Glomerular endothelial cell (primary cell): ENCODE measurements at places on chromosomes 13 and 19.

GRCh38 chr13:36998624-36999041 is 507 bp downstream of the ALG5 start:
- no peak for DNase-seq

- no peak for DNase-seq
Measured at GRCh38 chr13:49046002-49046401, 70.3 kb downstream of the FNDC3A start.

- DNase-seq, result no peak
Measured at GRCh38 chr13:44810061-44810840, 179.0 kb downstream of the NUFIP1 start.

GRCh38 chr13:45481688-45482087 is 16.9 kb downstream of the COG3 start:
- no peak for DNase-seq

GRCh38 chr13:73607489-73608156 is 526.6 kb downstream of the KLF12 start:
- no peak for DNase-seq

DNA sequence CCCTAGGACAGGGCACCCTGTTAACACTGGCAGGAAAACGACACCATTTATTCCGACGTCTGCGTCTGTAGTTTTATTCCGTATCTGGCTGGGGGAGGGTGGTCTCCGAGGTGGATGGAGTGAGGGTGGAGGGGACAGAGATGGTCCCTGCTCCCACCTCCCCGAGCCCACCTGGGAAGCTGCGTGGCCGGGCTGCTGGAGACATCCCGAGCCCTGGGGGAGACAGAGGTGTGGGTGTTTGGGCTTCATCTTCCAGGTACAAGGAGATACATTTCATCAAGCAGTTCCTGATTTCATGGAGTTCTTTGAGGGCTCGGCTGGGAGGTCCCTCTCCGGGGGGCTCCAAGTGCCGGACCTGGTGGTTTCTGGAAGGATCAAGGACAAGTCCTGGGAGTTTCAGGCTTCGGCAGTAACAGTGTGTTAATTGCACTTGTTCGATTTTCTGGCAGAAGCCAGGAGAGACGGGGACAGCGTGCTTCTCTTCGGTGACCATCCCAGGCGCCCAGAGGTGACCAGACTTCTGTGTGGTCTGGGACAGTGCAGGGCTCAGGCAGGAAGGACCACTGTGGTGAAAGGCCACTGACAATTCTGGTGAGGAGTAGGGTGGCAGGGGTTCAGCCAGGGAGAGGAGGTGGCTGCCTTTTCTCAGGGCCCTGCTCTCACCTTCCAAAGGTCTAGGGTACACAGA is 20.1 kb upstream of the MKNK2 start:
- DNase-seq, result no peak

- DNase-seq, result no peak
Measured at GRCh38 chr19:33621065-33621785, 528 bp upstream of the CHST8 start.

DNA sequence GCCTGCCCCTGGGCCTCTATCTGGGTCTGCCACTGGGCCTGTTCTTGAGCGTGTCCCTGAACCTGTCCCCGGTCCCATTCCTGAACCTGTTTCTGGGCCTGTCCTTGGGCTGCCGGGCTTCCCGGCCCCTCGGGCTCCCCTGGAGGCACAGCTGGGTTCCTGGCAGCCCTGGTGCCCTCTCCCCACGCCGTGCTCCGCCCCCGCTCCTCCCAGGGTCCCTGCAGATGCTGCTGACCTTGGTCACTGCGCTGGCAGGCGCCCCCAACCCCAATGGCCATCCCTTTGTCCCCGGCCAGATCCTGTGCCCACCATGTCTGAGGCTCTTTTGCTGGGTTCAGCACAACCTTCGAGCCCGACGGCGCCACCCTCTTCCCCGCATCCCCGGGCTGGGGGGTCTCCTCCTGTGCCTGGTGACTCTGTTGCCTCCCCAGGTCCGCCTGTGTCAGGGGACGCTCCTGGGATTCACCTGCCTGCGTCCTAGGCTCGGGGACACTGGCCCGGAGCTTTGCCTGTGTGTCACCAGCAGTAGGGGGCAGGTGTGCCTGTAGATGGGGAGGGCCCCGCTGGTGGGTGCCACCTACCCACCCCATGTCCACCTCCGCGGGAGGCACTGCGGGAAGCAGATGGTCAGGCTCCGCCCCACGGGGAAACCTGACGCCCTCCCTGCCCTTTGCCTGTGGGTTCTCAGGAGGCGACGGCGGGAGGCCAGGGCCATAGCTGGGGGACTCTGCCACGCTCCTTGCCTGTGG is 41.0 kb upstream of the GRTP1 start:
- no peak for DNase-seq

GRCh38 chr19:50820086-50820485 is 3.5 kb downstream of the KLK1 start:
- no peak for DNase-seq

- no peak for DNase-seq
Measured at GRCh38 chr19:45879971-45880370, 6.0 kb downstream of the IRF2BP1 start.

- DNase-seq, result no peak
Measured at GRCh38 chr19:58559275-58560006, 1.0 kb upstream of the UBE2M start.

DNA sequence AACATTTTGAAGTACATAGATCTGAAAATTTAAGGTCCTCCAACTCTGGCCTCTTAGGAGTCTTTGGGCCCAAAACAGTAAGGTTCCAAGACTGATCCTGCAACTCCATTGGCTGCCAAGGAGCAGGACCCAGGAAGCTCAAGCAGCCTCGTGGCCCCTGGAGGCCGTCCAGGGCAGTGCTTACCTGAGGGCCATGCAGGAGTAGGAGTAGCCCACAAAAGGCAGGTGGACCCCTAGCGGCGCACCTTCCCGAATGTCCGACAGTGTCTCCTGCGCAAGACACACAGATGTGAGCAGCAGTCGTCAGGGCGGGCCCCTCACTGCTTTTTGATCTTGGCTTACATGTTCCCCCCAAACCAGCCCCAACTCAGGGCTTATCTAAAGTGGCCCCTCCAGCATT is 5.7 kb upstream of the SIX5 start:
- DNase-seq, result no peak

- peak; percentile 63 for DNase-seq
Measured at GRCh38 chr19:17473041-17473440, 2.7 kb downstream of the SLC27A1 start.

GRCh38 chr19:54415901-54416673 is 823 bp downstream of the TTYH1 start:
- DNase-seq, result no peak

DNA sequence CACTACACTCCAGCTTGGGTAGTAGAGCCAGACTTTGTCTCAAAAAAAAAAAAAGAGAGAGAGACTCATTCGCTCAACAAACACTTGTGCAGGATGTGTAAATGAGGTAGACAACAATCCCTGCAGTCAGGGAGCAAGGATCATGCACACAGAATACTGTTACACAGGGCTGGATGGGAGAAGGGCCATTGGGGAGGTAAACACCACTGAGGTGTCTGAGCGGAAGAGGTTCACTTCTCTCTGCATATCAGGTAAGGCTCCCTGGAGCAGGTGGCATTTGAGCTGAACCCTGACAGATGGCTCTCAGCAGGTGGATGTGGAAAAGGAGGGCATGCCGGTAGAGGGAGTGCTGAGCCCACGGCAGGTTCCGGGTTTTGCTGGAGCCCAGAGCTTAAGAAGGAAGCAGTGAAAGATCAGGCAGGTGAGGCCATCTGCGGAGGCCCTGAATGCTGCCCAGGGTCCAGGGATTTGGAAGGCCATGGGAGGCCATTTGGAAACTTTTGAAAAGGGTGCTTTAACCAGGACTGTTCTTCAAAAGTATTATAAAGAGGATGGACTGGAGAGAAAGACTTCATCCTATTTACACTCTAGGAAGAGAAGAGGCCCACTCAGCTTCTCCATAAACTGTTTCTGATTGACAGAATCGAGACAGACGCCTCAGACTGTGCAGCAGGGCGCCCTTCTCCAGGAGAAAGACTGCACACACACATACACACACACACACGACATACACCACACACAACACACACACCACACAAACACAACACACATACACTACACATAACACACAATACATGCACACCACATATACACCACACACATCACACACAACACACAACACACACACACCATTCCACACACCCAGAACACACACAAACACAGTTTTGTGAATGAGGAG is 199.4 kb downstream of the USP12 start:
- DNase-seq, result no peak

DNA sequence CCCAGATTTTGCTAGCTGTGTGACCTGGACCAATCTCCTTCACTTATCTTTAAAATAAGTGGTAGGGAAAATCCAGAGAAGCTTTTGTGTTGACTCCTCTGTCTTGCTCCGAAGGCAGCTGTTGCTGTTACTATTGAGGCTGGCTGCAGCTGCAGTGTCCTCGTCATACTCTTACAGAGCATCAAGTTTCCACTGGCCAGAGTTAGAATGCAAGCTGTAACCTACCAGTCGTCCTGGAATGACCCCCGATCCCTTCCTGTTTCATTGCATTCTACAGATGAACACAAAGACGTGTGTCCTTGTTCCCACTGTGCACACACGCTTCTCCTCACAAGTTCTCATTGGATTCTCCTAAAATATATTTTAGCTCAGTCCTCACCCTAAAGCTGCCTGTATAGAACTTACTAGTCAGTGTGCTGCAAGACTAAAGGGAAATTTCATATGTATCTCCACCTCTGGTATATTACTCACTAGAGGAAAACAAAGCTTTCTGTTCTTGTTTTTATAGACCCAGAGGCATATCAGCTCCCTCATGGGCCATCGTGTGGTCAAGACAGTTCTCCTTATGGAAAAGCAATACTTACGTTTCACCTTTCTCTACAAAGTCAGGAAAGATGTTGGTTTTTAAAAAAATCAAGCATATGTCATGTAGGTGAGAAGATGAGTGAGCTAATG is 589.8 kb downstream of the LMO7 start:
- no peak for DNase-seq

DNA sequence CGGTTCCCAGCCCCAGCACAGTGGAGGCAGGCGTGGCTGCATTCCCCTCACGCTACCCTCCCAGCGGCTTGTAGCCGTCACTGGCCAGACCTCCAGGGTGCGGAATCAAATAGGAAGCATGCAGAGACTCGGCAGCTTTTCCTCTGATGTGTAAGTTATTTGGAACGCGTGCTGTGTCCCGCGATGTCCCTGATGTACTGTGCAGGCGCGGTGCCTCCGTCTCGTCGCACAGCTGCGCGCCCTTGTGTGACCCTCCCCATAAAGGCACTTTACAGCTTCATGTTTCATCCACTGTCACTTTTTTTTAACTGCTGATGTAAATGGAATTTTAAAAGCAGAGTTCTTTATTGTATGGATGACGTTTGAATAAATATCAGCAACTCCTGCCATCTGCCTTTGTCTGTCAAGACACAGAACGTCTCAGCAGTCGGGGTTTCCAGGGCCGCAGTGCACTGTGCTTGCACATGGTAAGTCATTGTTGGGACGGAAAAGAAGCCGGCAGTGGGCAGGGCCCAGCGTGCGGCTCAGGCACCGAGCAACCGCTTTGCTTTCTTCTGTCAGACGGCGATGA is 7.3 kb upstream of the F7 start:
- no peak for DNase-seq

- no peak for DNase-seq
Measured at GRCh38 chr19:41646589-41647204, 19.8 kb upstream of the CEACAM4 start.

- DNase-seq, result no peak
Measured at GRCh38 chr13:27309967-27310598, 39.5 kb downstream of the RASL11A start.

DNA sequence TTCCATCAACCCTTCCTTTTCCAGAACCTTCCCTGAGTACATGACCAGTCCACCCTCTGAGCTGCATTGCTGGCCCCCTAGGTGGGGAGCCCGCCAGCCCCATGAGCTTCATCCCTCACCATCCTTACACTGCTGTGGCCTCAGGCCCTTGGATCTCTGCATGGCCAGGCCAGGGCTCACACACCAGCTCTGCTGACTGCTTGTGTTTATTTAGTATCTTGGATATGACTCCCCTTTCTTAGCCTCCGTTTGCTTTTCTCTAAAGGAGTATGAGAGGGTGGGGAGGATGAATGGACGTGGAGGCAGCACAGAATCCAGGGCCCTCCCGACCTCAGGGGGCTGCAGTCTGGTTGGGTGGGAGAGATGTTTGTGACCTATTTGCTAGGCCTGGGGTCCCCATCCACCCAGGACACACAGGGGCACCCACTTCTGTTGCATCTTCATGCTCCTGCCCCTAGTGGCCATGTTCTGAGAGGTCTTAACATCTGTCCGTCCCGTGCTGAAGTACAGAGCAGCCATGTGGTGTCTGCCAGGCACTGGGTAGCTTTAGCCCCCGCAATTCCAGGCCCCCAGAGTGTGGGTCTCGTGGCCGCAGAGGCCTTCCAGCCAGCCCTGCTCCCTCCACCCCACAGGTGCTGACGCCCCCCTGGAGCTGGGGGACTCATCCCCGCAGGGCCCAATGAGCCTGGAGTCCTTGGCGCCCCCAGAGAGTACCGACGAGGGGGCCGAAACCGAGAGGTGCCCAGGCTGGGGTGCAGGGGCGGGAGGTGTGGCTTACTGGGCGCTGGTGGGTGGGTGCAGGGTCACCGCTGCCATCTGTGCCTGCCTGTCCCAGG is 13.0 kb downstream of the ARHGEF1 start:
- no peak for DNase-seq

DNA sequence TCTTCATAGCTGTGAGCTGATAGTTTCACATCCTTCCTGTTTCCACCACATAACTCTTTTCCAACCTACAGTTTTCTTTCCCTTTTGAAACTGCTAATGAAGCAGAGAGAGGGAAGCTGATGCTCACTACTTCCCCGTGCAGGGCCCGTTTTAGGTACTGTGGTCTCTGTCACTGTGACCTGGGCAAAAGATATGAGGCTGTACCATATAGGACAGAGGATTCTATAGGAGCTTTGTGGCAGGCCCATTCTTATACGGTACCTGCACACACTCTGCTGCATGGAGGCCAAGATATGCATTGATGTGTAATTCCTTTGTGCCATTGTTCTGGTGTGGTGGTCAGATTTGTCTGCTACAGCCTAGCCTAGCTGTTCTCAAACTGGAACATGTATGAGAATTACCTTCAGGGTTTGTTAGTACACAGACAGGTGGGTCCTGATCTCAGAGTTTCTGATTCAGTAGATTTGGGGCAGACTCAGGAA is 577.3 kb downstream of the LMO7 start:
- DNase-seq, result no peak

- no peak for DNase-seq
Measured at GRCh38 chr13:67087527-67087926, 142.6 kb downstream of the PCDH9 start.

DNA sequence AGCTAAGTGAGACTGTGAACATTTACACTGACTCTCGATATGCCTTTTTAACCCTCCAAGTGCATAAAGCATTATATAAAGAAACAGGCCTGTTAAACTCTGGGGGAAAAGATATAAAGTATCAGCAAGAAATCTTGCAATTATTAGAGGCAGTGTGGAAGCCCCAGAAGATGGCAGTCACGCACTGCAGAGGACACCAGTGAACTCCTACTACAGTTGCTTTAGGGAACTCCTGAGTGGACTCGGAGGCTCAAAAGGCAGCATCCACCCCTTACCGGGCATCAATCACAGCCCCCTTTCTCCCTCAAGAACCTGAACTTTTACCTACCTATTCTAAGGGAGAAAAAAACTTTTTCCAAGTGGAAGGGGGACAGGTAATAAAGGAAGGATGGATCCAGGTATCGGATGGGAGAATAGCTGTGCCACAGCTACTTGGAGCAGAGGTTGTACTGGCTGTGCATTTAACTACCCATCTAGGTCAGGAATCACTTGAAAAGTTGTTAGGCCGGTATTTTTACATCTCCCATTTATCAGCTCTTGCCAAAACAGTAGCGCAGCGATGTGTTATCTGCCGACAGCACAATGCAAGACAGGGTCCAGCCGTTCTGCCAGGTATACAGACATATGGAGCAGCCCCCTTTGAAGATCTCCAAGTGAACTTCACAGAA is 80.1 kb downstream of the ZNF486 start:
- no peak for DNase-seq
